Stimulated activated CD4-positive, alpha-beta T cell treated with anti-CD3 and anti-CD28 coated beads, Interleukin-2, amount 100 ng/mL, for 48 hours (primary cell): ENCODE measurements at places on chromosomes 1 and 21.

DNA sequence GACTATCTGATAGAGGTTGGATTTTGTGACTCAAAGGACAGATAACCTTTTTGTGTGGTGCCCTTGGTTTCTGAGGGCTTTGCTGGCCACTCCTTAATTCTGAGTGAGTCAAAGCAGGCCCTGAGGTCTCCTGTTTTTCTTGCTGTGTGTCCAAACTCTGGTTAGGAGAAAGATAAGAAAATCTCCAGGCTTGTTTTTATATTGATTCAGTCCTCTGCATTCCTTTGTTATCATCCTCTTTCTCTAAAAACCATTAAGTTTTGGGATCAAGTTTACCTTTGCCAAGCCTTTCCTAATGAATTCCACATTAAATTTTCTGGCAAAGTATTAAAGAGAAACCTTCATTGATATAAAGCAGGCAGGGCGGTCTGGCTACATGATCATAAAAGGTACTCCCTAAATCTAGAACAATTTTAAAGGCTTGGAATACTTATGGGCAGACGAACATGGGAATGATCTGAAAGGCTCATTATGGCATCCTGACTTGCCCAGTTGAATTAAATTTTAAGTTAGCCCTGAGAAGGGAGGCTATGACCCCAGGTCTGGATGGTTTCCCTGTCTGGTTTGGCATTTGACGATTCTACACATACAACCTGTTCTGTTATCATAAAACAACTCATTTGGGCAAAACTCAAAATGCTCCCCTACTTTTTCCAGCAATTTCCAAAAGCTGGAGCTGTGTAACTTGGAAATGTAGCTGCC is 20.8 kb downstream of the ZBTB8B start:
- no peak for DNase-seq

DNA sequence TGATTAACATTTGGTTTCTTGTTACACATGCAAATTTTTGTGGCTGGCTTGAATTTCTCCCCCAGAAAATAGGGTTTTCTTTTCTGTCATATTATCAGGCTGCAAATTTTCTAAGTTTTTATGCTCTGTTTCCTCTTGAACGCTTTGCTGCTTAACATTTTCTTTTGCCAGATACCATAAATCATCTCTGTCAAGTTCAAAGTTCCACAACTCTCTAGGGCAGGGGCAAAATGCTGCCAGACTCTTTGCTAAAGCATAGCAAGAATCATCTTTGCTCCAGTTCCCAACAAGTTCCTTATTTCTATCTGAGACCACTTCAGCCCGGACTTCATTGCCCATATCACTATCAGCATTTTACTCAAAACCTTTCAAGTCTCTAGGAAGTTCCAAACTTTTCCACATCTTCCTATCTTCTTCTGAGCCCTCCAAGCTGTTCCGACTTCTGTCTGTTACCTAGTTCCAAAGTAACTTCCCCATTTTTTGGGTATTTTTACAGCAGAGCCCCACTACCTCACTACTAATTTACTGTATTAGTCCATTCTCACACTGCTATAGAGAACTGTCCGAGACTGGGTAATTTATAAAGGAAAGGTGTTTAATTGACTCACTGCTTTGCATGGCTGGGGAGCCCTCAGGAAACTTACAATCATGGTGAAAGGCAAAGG is 486.9 kb upstream of the NCAM2 start:
- DNase-seq, result no peak

DNA sequence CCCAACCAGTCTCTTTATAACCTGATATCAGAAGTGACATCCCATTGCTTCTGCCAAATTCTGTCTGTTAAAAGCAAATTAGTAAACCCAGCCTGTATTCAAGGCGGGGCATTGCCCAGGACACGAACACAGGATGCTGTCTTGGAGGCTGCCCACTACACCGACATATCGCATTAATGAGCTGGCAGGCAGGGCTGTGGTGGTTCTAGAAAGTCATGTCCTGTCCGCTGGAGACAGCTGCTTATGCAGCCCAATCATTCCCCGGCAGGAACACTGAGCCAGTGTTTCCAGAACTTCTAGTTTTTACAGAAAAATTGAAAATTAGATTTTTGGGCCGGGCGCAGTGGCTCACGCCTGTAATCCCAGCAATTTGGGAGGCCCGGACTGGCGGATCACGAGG is 19.3 kb downstream of the C1orf167 start:
- no peak for DNase-seq

- no peak for DNase-seq
Measured at GRCh38 chr1:67734323-67734690, 49.3 kb downstream of the GADD45A start.

GRCh38 chr1:150971583-150972416 is 2.8 kb downstream of the CERS2 start:
- no peak for DNase-seq

DNA sequence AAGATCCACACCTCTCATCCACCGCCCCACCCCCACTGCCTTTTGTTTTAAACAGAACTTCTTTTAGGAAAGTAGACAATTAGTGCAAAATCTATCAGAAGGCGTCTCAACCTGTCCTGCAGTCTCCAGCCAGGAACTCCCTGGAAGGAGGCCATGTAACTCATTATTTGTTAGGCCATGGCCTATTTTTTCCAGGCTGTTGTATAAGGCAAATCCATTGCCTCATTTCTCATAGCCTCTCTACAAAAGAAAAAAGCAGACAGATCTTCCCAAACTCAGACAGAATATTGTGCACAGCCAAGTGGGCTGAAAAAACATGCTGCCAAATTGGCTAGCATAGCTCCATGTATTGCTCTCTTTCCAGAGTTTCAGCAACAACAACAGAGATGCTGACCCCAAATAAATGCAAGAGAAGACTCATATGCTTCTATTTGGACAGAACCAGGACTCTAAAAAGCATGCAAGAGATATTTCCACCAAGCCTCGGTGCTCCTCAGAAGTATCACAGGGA is 770.7 kb upstream of the CXADR start:
- DNase-seq, result no peak
